ENCODE measurements at places on chromosomes 16 and 17.

DNA sequence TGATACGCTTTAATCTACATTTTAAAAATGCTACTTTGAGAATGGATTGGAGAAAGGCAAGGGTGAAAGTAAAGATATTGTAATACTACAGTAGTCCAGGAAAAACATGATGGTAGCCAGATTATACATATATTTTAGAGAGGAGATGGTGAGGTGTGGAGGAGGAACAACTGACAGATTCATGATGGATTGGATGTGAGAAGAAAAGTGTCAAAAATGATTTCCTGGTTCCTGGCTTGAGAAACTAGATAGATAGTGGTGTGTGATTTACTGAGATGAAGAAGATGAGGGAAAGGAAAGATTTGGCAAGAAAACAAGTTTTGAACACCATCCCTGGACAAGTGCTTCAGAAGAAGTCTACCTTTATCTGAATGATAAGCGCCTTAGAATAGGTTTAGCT, 80.5 kb downstream of the CHD9 start:
- DNase-seq: no peak

- DNase-seq: no peak
Observed at GRCh38 chr16:81518439-81518757, 73.8 kb downstream of the CMIP start.

DNA sequence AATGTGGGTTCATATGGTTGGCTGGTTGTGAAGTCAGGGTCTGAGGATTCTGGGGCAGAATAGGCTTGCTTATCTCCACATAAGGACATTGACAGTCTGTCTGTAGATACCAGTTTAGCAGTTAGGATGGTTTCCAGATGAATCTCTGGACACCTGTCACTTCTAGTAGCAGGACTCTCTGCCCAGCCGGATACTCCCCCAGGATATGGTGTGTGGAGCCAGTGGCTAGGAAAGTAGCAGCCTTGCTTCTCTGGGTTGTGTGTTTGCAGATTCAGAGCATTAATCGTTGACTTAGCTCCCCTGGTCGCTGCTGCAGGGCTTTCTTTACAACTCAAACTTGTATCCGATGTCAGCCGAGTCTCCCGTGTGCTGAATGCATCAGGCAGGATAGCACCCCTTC, 45.2 kb downstream of the CLEC16A start:
- DNase-seq: no peak

GRCh38 chr16:56279132-56279531, 87.8 kb downstream of the GNAO1 start:
- DNase-seq: no peak

DNA sequence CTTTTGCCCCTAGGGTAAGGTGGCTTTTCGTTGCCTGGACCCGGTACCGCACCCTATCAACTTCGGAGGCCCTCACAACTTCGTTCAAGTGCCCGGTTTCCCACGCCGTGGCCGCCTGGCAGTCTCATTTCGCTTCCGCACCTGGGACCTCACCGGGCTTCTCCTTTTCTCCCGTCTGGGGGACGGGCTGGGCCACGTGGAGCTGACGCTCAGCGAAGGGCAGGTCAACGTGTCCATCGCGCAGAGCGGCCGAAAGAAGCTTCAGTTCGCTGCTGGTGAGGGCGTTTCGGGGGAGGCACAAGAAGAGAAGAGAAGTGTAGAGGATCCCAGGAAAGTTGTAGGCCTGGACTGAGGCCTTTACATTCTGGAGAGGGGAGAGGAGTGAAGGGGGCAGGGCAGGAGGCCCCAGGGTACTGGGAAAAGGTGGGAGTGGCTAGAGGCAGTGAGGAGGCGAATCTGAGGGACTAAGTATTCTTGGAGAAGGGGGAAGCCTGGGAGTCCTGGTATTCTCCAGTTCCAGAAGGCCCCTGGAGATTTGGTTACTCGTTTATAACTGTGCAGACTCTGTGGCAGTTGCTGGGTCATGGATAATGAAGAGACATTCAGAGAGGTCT, 5.5 kb downstream of the CNTNAP1 start:
- DNase-seq: no peak

GRCh38 chr16:55204069-55204468, 119.9 kb upstream of the IRX6 start:
- no peak for DNase-seq

DNA sequence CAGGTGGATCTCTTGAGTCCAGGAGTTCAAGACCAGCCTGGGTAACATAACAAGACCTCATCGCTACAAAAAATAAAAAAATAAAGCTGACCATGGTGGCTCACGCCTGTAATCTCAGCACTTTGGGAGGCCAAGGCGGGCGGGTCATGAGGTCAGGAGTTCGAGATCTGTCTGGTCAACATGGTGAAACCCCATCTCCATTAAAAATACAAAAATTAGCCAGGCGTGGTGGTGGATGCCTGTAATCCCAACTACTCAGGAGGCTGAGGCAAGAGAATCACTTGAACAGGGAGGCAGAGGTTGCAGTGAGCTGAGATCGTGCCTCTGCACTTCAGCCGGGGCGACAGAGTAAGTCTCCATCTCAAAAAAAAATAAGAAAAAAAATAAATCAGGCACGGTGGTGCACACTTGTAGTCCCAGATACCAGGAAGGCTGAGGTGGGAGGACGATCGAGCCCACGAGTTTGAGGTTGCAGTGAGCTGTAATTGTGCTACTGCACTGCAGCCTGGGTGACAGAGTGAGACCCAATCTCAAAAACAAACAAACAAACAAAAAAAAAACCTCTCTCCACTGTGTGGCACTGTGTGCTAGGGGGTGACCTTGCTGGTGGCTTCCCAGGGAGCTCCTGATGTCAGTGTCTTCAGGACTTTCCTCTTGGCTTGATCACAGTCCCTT, 19.8 kb upstream of the MAPK3 start:
- no peak for DNase-seq

GRCh38 chr17:48102798-48103715, 1.8 kb upstream of the CBX1 start:
- no peak for DNase-seq

- DNase-seq: no peak
Observed at GRCh38 chr16:12628536-12628935, 175.2 kb downstream of the CPPED1 start.

GRCh38 chr16:72987480-72987901, 60.4 kb downstream of the ZFHX3 start:
- DNase-seq: no peak

GRCh38 chr17:47831934-47832327, 461 bp downstream of the LRRC46 start:
- DNase-seq: no peak

- no peak for DNase-seq
Observed at GRCh38 chr17:27321372-27321771, 27.5 kb downstream of the WSB1 start.

- no peak for DNase-seq
Observed at GRCh38 chr16:725463-726187, 618 bp downstream of the CCDC78 start.

GRCh38 chr17:27544350-27545131, 86.4 kb upstream of the LGALS9 start:
- no peak for DNase-seq

- DNase-seq: no peak
Observed at GRCh38 chr16:74874912-74875546, 100.4 kb upstream of the FA2H start.

DNA sequence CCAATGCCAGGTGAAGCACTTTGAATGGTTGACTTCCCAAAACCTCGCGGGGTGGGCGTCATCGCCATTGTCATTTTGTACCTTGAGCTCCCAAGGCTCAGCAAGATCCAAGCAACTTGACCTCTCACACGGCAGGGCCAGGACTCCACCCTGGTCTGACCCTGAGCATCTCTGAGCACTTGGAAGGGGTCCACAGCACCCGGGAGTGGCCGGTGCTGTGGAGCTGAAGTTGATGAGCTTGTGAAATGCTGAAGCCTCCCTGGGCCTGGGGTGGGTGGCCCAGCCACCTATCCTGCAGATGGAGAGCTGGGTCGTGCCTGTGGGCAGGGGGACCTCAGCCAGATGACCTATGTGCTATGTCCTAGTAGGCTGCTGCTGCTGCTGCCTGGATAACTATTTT, 283.3 kb upstream of the FOXF1 start:
- DNase-seq: no peak

GRCh38 chr16:11423315-11424117, 78.3 kb downstream of the RMI2 start:
- no peak for DNase-seq

DNA sequence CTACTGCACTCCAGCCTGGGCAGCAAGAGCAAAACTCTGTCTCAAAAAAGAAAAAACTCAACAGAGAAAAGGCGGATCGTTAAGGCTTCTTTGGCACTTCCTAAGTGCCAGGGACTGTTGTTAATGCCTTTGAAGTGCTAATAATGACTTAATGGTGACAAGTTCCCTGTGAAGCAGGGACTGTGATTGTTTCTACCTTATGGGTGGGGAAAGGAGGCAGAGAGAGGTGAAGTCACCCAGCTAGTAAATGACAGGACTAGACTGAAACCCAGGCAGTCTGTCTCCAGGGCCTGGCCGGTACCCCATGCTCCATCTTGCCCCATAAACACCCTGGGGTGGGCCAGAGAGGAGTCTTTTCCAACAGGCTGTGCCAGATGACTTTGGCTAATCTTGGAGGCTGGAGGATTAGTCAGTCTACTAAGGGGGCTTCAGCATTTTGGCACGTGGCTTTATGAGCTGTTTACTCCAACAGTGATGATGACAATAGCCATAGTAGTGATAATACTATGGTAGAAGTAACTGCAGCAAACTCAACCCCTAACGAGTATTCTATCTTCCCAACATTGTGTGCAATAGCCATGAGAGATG, 26.9 kb downstream of the ABCC1 start:
- no peak for DNase-seq

DNA sequence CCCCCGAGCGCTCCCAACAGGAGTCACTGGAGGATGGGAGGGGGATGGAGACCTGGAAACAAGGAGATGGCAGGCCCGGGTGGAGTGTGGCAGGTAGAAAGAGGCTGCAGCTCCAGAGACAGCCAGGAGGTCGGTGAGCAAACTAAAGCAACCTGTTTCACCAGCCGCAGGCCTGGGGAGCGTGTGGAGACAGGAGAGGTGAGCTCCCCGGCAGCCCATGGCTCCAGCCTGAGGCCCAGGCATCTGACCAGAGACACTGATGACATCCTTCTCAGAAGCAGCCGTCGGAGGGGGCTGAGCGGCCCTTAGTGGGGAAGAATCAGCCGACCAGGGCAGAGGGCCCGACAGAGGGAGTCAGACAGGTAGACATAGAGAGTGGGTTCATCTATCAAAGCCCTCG, 165.1 kb downstream of the ZNF423 start:
- DNase-seq: no peak

GRCh38 chr16:69319826-69320739, 8.9 kb downstream of the VPS4A start:
- no peak for DNase-seq

DNA sequence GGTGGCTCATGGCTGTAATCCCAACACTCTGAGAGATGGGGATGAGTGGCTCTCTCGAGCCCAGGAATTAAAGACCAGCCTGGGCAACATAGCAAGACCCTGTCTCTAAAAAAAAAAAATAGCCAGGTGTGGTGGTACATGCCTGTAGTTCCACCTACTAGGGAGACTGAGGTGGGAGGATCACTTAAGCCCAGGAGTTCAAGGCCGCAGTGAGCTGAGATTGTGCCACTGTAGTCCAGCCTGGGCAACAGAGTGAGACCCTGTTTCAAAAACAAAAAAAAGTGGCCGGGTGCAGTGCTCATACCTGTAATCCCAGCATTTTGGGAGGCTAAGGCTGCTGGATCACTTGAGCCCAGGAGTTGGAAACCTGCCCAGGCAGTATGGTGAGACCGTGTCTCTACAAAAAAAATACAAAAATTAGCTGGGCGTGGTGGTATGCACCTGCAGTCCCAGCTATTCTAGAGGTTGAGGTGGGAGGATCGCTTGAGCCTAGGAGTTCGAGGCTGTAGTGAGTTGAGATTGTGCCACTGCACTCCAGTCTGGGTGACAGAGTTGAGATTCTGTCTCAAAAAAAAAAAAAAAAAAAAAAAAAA, 3.0 kb downstream of the C16orf54 start:
- no peak for DNase-seq

DNA sequence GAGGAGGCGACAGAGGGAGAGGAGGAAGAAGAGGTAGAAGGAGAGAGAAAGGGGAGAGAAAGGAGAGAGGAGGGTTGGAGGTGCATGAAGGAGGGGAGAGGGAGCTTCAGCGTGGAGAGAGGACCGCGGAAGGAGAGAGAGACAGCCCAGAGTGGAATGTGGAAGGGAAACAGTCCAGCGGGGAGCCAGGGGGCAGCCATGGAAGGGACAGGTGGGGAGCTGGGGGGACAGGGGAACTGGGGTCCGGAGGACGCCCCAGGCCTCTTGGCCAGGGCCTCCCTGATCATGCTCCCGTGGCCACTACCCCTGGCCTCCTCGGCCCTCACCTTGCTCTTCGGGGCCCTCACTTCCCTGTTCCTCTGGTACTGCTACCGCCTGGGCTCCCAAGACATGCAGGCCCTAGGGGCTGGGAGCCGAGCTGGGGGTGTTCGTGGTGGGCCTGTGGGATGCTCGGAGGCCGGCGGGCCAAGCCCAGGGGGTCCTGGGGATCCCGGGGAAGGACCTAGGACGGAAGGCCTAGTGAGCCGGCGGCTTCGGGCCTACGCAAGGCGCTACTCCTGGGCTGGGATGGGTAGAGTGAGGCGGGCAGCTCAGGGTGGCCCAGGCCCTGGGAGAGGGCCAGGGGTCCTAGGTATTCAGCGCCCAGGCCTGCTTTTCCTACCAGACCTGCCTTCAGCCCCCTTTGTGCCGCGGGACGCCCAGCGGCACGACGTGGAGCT, 759 bp downstream of the ASPHD1 start:
- no peak for DNase-seq

- DNase-seq: no peak
Observed at GRCh38 chr16:17177242-17177958, 293.4 kb downstream of the XYLT1 start.

DNA sequence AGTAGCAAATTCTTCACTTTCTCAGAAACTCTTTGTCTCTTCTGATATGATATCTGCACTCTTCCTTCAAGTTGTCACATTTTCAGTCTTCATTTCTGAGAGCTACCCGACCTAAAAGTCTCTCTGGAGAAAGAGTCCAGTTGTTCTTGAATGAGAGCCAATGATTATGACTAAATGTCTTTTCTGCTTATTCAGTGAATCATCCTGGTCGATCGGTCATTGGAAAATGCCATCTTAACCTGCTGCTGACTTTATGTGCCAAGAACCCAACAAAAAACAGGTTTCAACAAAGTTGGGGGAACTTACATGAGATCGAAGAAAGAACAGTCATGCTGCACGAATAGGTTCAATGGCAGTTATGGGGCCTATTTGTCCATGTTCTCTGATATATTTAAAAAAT, 15.9 kb downstream of the SOX9 start:
- DNase-seq: no peak

GRCh38 chr17:68849673-68850610, 105.2 kb downstream of the ABCA8 start:
- no peak for DNase-seq

GRCh38 chr16:7709186-7709585, 376.5 kb downstream of the RBFOX1 start:
- DNase-seq: no peak

DNA sequence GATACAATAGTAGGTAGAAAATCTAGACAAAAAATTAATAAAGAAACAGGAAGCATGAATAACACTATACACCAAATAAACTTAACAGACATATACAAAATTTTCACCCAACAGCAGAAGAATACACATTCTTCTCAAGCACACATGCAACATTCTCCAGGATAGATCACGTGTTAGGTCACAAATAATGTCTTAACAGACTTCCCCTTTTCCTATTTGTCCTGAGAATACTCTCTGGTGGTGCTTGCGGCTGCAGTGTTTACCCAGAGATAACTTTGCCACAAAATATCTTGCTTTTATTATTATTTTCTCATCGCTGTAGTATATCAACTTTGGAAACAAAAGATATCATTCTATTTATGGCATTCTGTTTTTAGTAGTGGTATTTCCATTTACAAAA, 40.6 kb upstream of the ZNF267 start:
- no peak for DNase-seq
